ENCODE measurements at places on chromosomes 1 and 21.

- DNase-seq: no peak
These were observed 14.9 kb upstream of the ZNF683 start for GRCh38 chr1:26387447-26387846.

DNA sequence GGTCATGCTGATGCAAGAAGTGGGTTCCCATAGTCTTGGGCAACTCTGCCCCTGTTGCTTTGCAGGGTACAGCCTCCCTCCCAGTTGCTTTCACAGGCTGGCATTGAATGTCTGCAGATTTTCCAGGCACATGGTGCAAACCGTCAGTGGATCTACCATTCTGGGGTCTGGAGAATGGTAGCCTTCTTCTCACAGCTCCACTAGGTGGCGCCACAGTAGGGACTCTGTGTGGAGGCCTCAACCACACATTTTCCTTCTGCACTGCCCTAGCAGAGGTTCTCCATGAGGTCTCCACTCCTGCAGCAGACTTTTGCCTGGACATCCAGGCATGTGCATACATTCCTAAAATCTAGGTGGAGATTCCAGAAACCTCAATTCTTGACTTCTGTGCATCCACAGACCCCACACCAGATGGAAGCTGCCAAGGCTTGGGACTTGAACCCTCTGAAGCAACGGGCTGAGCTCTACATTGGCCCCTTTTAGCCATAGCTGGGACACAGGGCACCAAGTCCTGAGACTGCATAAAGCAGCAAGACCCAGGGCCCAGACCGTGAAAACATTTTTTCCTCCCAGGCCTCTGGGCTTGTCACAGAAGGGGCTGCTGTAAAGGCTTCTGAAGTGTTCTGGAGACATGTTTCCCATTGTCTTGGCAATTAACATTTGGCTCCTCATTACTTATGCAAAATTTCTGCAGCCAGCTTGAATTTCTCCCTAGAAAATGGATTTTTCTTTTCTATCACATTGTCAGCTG lies 466.2 kb upstream of the PBX1 start:
- peak; percentile 35 for DNase-seq

DNA sequence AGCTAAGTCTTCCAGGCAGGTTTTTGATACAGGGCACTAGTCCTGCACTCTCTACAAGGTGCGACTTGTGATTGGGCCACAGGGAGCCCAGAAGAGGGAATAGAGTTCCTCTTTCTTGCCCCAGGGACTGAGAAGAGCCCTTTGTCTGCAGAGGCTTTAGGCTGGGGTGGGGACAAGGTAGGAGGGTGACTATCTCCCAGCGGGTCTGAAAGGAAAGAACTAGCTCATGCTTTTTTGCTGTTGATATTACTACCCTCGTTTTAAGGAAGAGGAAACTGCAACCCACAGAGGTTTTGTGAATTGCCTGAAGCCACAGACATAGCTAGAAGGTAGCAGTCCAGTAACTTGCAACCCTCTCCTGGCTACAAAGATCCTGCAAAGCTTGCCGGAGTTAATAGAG lies 615.2 kb downstream of the MATN1 start:
- DNase-seq: no peak

DNA sequence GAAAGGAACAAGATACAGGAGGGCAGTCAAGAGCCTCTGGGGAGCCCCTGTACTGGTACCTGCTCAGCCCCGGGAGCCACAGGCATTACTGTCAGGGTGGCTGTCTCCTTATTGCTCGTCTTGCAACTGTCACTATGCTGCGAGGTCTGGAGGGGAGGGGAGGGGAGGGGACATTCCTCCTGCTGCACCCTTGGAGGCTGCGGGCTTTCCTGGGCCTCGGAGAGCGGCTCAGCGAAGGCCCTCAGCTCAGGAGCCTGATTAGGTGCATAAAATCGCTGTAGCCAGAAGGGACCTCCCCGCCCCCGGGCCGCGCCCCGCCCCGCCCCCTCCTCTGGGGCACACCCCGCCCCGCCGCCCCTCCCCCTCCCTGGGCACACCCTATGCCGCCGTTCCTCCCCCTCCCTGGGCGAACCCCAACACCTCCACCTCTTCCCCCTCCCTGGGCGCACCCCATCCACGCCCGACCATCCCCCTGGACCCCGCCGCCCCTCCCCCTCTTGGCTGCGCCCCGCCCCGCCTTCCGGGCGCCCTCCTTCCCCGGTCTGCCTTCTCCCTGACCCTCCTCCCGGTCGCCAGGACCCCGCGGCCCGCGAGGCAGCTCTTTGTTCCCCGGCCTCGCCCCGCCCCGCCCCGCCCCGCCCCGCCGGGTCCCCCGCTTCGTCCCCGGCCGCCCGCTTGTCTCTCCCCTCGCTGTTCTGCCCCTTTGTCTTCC lies 35.5 kb downstream of the CACHD1 start:
- peak; percentile 56 for DNase-seq
